Urothelium cell line (cell line): ENCODE measurements at places on chromosomes 2 and 18.
A peak's percentile ranks its signal among the peaks of the same experiment; 100 is the strongest.

DNA sequence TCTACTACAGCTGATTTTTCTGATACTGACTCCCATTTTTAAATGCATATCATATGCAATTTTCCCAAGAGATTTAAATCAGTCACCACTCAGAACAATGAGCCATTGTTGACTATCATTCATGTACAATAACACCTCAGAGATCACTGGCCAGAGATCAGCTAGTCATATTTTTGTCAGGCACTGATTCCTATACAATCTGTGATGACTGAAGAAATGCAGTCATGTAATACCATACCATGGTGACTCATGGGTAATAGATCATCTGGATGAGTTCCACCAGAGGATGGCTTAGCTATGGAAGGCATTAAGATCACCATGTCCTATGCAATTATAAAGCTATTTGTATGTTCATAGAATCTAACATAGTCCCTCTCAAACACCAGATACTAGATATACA is 285.7 kb upstream of the DCC start:
- no peak for DNase-seq

- DNase-seq = peak; percentile 75
Measured at GRCh38 chr18:2898186-2898640, 51.4 kb downstream of the EMILIN2 start.

DNA sequence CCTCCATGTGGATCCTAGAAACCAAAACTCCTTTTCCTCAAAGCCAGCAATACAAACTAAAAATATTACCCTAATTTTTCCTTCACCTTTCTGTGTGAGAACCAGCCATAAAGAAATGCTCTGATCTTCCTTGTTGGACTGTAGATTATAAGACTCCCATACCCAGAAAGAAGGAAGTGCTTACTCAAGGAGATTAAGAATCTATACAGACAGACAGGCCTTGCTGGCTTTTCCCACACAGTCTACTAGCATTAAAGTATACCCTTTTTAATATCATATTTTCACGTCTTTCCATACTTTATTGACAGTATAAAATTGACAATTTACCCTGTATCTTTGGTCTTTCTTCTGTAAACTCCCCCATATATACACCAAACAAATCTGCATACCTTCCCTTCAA is 139.0 kb downstream of the GULP1 start:
- DNase-seq = no peak

- DNase-seq = peak; percentile 11
Measured at GRCh38 chr2:181466661-181467576, 9.7 kb downstream of the ITGA4 start.

GRCh38 chr2:1900732-1901131 is 156.4 kb upstream of the PXDN start:
- no peak for DNase-seq

DNA sequence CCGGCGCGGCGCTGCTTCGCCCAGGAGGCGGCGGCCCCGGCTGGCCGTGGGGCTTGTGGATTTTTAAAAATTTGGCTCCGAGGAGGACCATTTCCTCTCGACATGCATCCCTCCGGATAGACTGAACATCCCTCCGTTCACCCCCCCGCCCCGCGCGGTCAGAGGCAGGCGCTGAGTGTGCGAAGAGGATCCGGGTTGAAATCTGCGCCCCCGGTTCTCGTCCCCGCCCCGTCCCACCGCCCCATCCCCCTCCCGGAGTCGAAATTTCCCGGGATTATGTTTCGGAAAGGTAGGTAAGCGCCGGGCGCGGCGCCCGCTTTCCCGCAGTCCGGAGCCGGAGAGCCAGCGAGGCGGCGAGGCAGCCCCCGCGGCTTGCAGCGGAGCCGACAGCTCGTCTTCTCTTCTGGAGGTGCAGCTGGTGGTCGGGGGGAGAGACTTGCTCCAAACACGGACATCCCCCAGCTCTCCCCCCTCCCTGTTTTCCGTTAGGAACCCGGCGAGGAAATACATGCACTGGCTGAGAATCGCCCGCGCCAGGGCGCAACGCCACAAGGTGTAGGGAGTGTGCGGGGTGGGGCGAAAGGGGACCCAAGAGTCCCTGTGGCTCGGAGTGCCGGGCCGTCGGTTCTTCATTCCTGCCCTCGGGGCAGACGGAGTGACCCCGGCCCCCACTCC is at the start of gene PRKCE:
PRKCE (plus strand) TSS at position 261 of the 675 bp plus-strand sequence.
- peak; percentile 63 for DNase-seq

GRCh38 chr18:35163014-35163539 is 77.8 kb upstream of the ZNF397 start:
- peak; percentile 6 for DNase-seq

DNA sequence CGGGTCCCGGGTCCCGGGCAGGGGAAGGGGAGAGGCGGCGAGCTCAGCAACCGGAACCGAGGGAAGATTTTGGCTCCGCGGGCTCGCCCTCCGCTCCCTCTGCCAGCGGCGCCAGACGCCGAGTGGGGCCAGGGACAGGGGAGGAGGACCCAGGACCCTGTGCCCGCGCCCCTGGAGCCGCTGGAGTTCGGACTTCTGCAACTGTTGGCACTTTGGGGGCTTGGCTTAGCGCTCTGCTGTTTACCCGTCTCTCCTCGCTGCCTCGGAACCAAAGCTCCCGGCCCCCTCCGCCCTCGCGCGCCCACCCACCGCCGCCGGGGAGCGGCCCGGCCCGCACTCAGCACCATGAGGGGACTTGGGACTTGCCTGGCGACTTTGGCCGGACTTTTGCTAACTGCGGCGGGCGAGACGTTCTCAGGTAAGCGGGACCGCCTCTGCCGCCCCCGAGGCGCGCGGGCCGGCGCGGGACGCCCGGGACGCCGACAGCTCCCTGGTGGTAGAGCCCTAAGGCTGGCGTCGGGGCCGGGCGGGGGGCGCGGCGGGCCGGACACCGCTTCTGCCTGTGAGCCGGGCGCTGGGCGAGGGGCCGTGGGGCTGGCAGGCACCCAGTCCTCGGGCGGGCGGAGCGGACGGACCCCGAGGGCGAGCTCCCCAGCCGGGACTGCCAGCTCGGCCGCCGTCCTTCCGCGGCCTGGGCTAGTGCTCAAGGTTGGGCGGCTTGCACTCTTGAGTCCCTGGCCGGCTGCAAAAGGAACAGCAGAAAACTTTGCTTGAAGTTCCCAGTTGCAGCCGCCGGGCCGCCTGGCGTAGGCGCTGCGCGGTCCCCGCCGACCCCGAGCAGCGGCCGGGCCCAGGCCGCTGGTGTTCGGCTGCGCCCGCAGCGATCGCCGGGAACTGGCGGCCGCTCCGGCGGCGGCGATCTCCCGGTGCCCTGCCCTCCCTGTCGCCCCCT is 634 bp downstream of the PTPRM start:
- DNase-seq = peak; percentile 80

GRCh38 chr18:59851784-59852399 is 47.9 kb upstream of the PMAIP1 start:
- no peak for DNase-seq

- no peak for DNase-seq
Measured at GRCh38 chr2:221109552-221109951, 462.6 kb downstream of the EPHA4 start.

GRCh38 chr2:6922201-6922656 is 5.0 kb downstream of the RNF144A start:
- DNase-seq = no peak

GRCh38 chr2:175872005-175872348 is 130.1 kb downstream of the LNPK start:
- no peak for DNase-seq
